ENCODE measurements at places on chromosomes 12 and 14.
A peak's percentile ranks its signal among the peaks of the same experiment; 100 is the strongest.

GRCh38 chr14:77872983-77873382, 73.1 kb downstream of the ADCK1 start:
- no peak for DNase-seq

- DNase-seq: no peak
Measured at GRCh38 chr12:15356951-15357364, 34.6 kb downstream of the PTPRO start.

GRCh38 chr14:97719931-97720330, 922.7 kb downstream of the VRK1 start:
- DNase-seq: no peak

GRCh38 chr14:99840265-99840664, 47.1 kb downstream of the EML1 start:
- no peak for DNase-seq

DNA sequence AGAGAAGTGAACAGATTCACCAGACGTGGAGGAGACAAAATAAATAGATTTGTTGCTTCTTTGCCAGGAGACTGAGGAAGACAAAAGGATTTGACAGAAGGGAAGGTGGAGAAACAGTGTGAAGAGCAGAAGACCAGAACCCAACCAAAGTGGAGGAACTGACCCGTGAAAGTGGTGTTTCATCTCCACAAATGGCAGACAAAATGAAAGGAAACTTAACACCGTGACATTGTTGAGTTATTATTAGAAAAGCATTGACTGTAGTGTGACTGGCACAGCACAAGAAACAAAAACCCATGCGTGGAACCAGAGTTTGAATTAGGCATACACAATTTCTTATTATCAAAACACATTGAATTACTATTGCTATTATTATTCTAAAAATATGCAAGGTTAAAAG, 518.1 kb downstream of the TMEM121 start:
- no peak for DNase-seq

GRCh38 chr12:121364683-121365121, 12.5 kb upstream of the ANAPC5 start:
- no peak for DNase-seq

DNA sequence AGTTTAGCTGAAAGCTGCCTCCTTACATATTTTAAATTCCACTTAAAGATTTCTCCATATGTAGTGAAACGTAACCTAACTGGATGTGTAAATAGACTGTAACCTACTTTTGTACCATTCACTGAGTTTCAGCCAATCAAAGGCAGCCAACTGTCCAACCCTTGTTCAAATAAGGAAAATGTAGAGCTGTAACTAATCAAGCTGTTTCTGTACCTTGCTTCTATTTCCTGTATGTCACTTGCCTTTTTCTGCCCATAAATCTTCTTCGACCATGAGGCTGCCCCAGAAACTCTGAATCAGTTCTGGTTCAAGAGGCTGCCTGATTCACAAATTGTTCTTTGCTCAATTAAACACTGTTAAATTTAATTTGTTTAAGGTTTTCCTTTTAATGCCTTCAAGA, 6.3 kb downstream of the SLC7A8 start:
- peak; percentile 12 for DNase-seq

DNA sequence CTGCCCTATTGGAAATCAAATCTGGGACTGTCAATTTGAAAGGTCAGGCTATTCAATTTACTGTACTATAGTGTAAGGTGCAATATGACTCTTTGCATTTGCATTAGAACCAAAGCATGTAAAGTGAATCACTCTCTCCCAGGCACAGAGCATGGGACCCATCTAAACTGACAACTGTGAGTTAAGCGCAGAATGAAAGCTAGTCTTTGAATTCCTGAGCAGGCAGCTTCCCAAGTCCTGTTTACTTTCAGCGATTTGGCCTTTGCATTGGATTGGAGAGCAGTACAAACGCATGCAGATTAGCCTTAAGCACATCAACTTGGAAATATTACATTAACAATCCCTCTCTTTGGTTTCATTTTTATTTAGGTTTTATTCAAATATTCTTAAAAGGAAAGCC, 74.6 kb downstream of the RERG start:
- no peak for DNase-seq

DNA sequence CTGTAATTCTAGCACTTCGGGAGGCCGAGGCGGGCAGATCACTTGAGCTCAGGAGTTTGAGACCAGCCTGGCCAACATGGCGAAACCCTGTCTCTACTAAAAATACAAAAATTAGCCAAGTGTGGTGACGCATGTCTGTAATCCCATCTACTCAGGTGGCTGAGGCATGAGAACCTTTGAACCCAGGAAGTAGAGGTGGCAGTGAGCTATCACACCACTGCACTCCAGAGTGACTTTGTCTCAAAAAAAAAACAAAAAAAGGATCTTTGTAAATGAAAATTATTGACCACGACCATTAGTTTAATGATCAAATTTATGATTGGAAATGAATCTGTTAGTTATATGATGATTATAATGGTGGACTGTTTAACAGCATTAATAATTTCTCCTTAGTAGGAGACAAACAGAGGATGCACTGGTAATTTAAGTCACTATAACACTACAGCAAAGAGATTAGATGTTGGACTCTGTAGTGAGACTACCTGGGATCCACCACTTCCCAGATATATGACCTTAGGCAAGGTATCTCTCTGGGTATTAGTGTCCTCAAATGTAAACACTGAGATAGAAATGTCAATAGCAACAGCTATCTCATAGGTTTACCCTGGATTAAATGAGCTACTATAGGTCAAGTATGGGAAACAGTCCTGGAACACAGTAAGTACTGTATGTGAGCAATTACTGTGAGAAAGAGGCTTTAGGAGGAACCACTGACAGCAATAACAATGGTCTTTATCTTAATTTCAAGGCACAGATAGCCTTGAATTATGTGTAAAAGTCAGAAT, 214.7 kb downstream of the NOVA1 start:
- no peak for DNase-seq

GRCh38 chr12:64678248-64678647, 68.0 kb downstream of the RASSF3 start:
- DNase-seq: no peak

GRCh38 chr14:94045563-94046345, 19.6 kb downstream of the OTUB2 start:
- no peak for DNase-seq

GRCh38 chr12:70784042-70784668, 136.4 kb downstream of the PTPRR start:
- no peak for DNase-seq

- no peak for DNase-seq
Measured at GRCh38 chr14:39228509-39229221, 5.0 kb upstream of the MIA2 start.

DNA sequence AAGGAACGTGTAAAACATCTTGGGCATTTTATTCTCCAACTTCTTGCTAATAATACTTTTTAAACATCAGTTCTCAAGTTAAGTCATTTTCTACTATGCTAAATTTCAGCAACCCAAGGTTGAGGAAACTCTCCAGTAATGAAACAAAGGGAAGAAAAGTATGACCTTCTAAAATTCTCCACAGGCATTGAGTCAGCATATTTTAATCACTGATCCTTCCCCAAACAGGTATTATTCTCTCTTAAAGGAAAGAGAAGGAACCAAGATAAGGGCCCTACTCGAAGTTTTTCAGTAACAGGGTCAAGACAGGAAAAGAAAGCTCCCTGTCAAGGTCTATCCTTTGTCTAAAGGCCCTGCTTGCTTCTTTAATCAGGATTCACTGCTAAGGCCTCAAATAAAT, 3.0 kb downstream of the KICS2 start:
- no peak for DNase-seq

DNA sequence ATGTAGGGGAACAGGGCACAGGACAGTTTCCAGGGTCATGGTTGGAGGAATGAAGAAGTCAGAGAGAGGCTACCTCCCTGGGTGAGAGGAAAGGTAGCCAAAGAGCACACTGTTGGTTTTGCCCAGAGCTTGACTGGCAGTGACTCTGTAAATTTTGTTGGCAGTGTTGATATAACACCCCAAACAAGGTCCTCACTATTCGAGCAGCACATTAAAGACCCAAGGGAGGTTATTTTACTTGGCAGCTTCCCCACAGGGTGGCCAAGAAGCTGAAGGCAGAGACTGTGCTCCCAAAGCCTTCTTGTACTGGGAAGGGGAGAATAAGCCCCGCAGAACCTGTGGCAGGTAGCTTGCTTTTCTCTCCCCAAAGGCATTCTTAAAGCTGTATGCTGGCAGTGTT, 40.6 kb downstream of the WSCD2 start:
- no peak for DNase-seq

DNA sequence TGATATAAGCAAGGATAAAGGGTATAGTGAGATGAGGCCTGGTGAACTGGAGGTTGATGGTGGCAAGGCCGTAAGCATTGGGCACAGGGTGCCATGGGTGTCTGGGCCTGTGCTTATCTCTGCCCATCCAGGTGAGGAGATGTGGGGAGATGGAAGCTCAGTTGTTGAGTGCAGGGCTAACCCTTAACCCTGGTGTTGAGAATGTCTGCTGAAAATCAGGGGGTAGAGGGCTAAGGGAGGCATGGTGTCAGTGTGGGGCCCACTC, 86.1 kb downstream of the SYNE2 start:
- DNase-seq: no peak

DNA sequence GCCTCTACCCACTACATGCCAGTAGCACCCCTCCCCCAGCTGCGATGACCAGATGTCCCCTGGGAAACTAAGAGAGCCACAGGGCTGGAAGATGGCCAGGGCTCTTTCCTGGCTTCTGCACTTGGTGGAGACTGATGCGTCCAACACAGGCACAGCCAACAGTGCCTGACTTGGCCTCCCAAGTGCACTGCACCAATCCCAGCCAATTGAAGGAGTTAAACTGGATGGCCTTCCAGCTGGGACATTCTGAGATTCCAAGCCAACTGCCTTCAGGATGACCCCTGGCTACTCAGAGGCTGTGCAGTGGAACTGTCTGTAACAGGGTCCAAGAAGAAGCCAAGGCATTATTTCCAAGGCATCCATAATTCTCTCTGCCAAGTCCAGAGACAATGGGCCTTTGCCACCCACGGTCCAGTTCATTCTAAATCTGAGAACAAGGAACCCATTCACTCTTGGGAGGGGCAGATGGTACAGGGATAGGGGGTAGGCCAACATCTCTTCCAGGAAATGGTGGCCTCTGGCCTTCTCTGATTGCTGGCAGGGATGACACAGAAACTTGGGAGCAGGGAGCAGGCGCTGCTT, 35.2 kb downstream of the PRIMA1 start:
- no peak for DNase-seq

- DNase-seq: no peak
Measured at GRCh38 chr14:96627811-96628775, 125.9 kb downstream of the PAPOLA start.

GRCh38 chr12:67452119-67452805, 183.1 kb downstream of the CAND1 start:
- DNase-seq: no peak

DNA sequence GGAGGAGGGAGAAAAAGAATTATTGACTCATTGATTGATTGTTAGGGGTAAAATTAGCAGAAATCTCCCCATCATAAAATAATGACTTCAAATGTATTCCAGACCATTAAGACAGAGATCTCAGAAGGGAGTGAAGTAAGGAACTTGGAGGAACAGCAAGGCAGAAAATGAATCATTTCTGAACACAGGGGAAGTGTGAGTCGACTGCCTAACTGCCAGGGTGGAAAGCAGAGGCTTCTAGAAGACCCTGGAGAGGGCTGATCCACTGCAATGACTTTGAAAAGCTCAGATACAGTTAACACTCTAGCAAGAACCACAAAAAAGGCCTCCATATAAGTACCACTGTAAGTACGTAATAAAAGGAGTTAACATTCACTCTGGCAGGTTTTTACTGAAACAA, 9.7 kb downstream of the GLTP start:
- DNase-seq: no peak

GRCh38 chr12:22551624-22552023, 7.3 kb upstream of the C2CD5 start:
- no peak for DNase-seq

GRCh38 chr14:39592116-39592789, 160.0 kb upstream of the FBXO33 start:
- DNase-seq: no peak

DNA sequence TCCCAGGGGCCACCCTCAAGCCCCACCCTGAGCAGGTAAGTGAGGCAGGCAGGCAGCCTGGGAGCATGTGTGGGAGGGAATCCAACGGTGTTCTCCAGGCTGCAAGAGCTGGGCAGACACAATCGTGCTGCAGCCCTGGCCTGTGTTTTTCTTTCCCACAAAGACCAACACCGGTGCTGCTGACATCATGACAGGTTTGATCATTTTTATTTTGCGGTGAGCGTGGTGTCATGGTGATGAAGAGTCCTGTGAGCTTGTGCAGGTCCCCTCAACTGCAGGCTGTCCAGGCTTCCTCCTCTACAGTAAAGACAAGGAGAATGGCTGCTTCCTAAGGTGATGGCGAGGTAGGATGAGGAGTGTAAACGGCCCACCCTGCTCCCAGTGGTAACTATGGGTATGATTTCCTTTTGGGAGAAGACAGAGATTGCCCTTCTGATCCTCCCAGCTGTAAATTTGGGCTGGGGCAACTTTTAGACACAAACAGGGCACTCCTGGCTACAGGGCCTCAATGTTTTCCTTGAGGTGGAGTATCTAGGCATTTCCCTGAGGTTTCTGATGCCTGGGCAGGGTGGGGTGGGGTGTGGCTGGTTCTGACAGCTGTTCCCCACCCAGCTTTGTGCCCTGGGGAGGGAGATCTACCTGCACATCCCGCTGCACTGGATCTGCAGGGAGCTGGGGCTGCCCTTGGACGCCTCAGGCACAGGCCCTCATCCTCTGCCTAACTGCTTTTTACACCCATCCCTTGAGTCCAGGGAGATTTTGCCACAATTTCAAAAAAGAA, 109.1 kb downstream of the VCPKMT start:
- DNase-seq: peak; percentile 23

- no peak for DNase-seq
Measured at GRCh38 chr14:84128050-84128449, 1401.9 kb upstream of the FLRT2 start.

GRCh38 chr12:19719672-19720071, 280.4 kb downstream of the AEBP2 start:
- no peak for DNase-seq

DNA sequence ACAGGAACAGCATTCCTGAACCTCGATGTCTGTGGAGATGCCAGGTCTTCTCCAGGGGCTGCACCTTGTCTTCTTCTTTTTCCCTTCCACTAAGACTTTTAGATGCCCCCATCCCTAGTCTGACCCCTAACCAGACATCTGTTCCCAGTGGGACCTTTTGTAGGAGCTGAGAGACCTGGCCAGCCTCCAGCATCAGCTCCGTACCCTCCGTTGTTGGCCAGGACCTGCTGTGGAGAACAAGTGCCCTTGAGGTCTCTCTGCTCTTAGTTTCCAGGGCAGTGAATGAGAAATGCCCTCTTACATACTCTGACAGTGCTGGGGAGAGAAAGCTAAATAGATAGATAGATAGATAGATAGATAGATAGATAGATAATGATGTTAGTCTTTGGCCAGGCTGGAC, 16.8 kb upstream of the SDR39U1 start:
- no peak for DNase-seq

DNA sequence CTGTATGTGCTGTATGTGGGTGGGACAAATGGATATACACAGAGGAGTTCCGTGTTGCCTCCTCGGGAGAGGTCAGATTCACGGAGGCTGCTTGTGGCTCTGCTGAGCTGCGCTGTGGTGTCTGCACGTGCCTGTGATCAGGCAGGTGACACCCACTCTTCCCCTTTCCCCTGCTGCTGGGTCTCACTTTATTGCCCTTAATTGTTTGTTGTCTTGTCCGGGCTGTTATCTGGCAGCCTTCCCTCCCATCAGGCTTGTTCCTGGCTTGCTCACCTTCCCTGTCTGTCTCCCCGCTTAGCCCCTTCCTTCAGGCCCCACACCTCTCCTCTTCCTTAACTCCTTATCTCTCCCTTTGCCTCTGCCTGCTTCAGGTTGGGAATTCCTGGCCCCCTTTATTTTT, 13.5 kb downstream of the WNT5B start:
- DNase-seq: no peak

Measured in A549 (cell line).